ENCODE measurements at places on chromosomes 2 and 18.

- DNase-seq, result no peak
Observed at GRCh38 chr2:70725505-70725904, 42.5 kb downstream of the ADD2 start.

DNA sequence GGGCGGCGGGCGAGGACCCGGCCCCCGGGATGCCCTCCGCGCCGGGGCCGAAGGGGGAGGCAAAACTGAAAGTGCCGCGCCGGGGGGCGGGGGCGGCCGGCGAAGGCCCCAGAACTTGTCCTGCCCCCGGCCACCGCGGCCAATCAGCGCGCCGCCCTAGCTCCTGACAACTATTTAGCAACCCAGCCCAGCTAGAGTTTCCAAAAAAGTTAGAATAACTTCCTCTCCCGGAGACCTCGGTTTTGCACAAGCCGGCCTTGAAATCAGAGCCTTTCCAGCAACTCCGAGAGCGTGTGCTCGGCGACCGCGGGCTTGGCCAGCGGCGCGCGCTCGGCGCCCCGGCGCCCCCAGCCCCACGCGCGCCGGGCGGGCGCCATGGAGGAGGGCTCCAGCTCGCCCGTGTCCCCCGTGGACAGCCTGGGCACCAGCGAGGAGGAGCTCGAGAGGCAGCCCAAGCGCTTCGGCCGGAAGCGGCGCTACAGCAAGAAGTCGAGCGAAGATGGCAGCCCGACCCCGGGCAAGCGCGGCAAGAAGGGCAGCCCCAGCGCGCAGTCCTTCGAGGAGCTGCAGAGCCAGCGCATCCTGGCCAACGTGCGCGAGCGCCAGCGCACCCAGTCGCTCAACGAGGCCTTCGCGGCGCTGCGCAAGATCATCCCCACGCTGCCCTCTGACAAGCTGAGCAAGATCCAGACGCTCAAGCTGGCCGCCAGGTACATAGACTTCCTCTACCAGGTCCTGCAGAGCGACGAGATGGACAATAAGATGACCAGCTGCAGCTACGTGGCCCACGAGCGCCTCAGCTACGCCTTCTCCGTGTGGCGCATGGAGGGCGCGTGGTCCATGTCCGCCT is at the start of gene TWIST2:
Gene TWIST2 (plus strand): TSS at position 245 of the 850 bp plus-strand sequence. CDS start 131 bp downstream, at position 376.
- no peak for DNase-seq

GRCh38 chr2:238954841-238955591 is 107.1 kb downstream of the TWIST2 start:
- DNase-seq, result no peak

DNA sequence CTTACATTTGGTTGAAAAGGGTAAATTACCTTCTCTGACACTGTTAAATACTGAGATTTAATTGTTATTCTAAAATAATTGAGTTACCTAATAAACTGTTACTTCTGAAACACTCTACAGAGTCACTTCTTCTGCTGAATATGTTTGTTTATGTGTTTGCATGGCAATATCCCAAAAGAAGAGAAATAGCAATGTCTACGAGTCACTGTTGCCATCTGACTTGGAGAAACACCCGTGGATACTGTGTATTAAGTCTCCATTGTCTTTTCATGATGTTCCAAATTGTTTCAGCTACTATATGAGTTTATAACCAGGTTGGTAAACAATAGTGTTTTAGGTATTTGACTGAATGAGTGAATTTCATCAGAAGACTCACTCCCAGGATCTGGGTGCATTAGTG is 754.2 kb upstream of the ID2 start:
- DNase-seq, result no peak

GRCh38 chr2:56615760-56616159 is 432.0 kb downstream of the CCDC85A start:
- DNase-seq, result no peak

- no peak for DNase-seq
Observed at GRCh38 chr2:95297639-95298395, 670 bp downstream of the KCNIP3 start.

- DNase-seq, result no peak
Observed at GRCh38 chr2:110669079-110669478, 8.8 kb downstream of the BUB1 start.

DNA sequence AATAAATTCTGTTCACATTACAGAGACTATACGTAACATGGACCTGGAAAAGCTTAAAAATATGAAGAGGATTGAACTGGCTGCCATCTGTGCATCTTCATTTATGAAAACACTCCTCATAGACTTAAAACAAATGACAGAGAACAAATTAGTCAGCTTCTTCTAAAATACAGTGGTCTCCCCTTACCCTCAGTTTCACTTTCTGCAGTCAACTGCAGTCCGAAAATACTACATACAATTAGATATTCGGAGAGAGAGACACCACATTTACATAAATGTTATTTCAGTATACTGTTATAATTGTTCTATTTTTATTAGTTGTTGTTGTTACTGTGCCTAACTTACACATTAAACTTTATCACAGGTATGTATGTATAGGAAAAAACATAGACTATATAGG is 6.5 kb downstream of the RNF103 start:
- no peak for DNase-seq

DNA sequence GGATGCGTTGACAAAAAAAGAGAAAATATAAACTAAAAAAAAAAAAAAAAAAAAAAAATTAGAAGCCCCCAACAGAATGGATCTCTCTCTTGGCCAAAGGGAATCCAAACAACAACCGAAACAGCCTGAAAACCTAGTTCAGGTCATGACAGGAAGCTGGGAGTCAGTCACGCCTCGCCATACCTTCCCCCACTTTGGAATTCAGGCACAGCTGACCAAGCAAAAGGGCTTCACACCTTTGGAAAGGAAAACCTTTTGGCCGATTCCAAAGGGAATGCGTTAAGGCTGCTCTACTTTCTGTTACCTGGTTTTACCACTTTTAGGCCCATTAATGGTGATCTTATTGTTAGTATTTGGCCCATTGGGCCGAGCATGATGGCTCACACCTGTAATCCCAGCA is 17.9 kb upstream of the RMC1 start:
- no peak for DNase-seq

DNA sequence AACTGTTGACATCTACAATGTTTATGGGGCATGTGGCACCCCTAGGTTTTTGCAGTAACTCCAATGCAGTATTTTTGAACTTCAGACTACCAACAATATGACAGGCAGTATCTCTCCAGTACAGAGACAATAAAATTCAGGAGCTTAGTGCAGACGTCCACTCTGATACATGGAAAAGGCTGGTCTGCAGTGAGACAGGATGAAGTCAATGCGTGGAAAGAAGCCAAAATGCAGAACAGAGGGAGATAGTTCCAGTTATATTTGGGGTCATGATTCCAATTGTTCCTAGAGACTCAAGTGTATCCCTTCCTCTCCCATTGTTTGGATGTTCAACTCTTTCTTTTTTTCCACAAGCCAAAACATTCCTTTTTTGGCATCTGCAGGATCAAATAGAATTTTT is 18.7 kb upstream of the SMAD2 start:
- no peak for DNase-seq

DNA sequence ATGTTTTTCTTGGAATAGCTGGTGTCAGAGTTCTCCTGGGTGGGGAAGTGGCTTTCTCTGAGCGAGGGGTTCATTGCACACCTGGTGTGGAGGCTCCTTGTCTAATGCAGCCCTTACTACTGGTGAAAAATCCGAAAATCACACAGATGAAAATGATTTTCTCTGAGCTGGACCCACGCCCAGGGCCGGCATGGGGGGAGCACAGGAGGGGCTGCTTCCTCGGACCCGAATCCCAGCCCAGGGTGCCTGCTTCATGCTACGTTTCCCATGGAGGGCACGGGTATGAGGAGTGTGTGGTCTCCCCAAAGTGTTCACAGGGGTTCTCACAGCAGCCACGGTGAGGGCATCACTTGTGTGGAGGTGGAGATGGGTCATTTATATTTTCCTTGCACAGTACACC is 288.0 kb upstream of the HDAC4 start:
- no peak for DNase-seq

GRCh38 chr2:183678908-183679307 is 554.7 kb downstream of the NUP35 start:
- no peak for DNase-seq

DNA sequence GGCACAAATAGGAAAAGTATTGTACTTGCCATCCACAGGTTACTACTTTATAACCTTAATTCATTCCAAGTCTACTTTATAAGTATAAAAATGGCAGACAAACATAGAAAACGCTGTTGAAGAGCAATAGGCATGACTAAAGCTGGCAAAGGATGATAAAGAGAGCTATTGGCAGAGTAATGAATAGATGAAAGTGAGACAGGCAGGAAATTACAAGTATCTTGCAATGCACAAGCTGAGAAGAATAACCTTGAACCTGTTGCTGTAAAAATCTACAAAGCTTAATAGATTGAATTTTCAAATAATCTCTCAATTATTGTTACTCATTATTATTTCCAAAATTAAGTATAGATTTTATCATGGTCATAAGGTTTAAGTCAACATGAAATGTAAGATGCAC is 8.8 kb downstream of the PELI1 start:
- no peak for DNase-seq

DNA sequence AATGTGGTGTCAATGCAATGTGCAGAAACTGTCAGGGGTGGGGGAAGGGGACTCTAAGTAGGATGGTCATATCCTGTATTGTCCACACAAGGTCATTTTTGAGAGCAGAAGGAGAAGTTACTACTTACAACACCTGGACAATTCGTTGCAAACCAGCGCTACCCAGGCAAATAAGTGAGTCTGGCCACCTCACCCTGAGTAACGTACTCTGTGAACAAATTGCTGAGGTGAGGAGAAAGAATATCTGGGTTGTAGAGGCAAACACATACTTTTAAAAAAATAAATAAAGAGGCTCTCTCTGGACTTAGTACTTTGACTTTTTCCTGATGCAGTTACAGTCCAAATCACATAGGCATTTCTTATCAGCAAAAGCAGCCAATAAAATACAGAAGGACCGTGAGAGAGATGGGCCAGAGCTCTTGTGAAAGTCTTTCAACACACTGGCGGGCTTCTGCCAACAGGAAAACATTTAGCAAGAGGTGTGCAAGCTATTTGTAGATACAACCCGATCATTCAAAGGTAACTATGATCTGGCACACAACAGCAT is 268.2 kb upstream of the ID2 start:
- DNase-seq, result no peak

DNA sequence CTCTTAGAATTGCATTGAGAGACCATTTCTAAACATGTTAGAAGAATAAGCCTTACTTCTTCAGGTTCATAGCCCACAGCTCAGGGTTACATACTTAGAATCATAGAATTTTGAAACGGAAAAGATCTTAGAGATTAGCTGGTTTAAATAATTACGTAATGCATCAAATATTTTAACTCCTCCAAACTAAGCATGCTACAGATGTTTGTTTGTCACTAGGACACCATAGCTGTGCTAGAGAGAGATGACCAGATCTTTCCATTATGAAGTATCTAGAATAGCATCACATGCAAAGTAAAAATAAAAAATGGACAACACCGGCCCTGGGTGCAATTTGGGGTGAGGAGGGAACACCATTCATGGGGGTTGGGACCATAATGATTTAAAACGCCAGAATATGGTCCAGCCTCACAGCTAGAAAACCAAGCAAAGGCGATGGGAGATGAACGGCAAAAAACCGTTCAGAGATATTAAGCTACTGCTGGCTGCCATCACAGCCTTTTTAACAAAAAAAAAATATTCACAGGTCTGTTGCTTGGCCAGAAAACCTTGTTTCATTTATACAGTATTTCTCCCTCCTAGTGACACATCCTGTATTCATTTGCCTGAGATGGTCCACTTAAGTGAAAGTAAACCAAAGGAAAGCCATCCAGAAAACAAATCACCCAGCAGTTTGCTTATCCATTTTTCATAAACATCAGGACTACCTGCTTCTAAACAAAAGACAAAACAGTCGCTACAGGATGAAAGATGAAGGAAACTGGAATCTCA is 94.2 kb downstream of the EPHA4 start:
- DNase-seq, result no peak

- no peak for DNase-seq
Observed at GRCh38 chr2:20195431-20196033, 29.4 kb downstream of the SDC1 start.

DNA sequence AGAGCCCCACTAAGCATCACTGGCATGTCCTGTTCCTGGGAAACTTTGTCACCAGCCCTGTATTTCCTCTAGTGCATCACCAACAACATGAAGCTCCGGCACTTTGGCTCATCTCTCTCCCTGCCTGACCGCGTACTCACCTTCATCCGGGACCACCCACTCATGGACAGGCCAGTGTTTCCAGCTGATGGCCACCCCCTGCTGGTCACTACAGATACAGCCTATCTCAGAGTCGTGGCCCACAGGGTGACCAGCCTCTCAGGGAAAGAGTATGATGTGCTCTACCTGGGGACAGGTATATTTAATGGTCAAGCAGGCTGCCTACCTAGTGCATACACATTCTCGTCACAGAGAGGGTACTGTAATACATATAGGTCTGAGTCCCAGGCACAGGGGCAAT is 21.0 kb downstream of the SEMA4F start:
- DNase-seq, result no peak

GRCh38 chr2:170077830-170078569 is 99.9 kb upstream of the MYO3B start:
- no peak for DNase-seq

DNA sequence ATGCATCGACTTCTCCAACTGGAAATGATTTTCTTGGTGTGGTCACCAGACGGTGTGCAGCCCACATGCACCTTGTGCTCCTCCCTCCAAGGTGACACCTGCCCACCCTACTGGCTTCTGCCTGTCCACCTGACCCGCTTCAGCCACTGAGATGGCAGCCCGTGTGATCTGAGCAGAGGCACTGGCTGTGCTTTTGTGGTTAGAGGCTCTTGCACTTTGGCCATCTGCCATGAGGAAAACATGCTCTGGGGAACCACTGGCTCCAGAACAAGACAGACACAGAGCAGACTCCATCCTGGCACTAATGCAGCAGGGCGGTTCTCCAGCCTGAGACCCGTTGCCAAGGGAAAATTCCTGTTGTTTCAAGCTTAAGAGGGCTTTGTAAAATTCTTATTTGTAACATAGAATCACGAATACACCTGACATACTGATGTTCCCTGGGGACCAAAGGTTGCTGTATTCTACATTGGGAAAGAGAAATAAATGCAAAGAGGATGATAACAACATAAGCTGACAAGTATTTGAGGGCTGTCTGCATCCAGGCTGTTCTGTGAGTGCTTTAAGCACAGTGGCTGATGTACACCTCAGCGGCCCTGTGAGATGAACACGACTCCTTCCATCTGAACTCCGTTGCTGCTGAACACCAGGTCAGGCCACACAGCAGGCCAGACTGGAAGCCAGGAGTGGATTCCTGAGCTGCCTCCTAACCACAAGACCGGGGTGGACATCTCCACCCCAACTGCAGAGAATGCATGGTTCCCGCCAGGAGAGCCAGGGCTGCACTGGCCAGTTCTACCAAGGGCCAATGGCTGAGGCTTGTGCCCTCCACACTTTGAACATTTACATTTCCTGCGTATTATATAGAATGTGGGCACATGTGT is 820.4 kb downstream of the GALR1 start:
- no peak for DNase-seq

GRCh38 chr2:176083796-176084261 is at the start of gene EVX2:
TSS of gene EVX2 (minus strand) at chr2:176083962. CDS start at chr2:176083776, 186 bp downstream.
- DNase-seq, result no peak

- DNase-seq, result no peak
Observed at GRCh38 chr18:4854671-4855070, 342.4 kb downstream of the AKAIN1 start.

- no peak for DNase-seq
Observed at GRCh38 chr2:149513461-149513860, 74.1 kb downstream of the MMADHC start.

Measured in activated CD8-positive, alpha-beta memory T cell treated with anti-CD3 and anti-CD28 coated beads for 4 hours (primary cell).